ENCODE measurements at places on chromosomes 3 and 15.

- no peak for DNase-seq
These were observed 259.2 kb downstream of the C3orf38 start for GRCh38 chr3:88408935-88409334.

- no peak for DNase-seq
These were observed 273.7 kb downstream of the PDZRN3 start for GRCh38 chr3:73350996-73351395.

DNA sequence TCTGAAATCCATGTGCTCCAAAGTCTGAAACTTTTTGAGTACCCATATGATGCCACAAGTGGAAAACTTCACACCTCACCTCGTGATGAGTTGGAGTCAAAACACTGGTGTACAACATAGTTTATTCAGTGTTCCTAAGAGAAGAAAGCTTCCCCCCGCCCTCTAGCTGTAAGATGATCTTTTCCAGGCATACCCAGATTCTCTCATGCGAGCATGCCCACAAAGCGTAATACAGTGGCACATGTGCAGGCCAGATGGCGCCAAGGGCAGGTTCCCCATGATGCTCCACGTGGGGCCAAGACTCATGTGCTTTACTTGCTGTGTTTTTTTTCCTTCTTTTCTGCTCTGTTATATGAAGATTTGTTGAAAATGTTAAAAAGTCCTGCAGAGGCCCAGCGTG lies 104.9 kb upstream of the LRRFIP2 start:
- DNase-seq: no peak

DNA sequence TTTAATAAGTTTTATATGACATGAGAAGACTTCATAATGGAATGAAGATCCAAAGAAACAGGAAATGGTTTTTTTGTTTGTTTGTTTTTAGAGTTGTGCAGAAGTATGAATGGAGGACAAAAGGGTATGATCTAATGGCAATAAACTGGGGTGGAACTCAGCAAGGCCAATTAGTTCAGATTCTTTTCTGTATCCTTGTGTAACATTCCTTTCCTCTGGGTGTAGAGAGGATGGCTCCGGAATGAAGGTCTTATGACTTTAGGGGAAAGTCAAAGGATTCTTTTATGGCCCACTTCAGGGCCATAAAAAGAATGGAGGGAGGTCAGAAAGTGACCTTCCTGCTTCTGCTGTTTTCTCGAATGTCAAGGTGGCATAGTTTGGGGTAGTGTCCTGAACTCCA lies 152.6 kb downstream of the DPH6 start:
- no peak for DNase-seq

GRCh38 chr3:67389176-67389575 lies 265.2 kb downstream of the SUCLG2 start:
- DNase-seq: no peak

GRCh38 chr3:110069761-110070160 lies 732.4 kb upstream of the DPPA4 start:
- no peak for DNase-seq

DNA sequence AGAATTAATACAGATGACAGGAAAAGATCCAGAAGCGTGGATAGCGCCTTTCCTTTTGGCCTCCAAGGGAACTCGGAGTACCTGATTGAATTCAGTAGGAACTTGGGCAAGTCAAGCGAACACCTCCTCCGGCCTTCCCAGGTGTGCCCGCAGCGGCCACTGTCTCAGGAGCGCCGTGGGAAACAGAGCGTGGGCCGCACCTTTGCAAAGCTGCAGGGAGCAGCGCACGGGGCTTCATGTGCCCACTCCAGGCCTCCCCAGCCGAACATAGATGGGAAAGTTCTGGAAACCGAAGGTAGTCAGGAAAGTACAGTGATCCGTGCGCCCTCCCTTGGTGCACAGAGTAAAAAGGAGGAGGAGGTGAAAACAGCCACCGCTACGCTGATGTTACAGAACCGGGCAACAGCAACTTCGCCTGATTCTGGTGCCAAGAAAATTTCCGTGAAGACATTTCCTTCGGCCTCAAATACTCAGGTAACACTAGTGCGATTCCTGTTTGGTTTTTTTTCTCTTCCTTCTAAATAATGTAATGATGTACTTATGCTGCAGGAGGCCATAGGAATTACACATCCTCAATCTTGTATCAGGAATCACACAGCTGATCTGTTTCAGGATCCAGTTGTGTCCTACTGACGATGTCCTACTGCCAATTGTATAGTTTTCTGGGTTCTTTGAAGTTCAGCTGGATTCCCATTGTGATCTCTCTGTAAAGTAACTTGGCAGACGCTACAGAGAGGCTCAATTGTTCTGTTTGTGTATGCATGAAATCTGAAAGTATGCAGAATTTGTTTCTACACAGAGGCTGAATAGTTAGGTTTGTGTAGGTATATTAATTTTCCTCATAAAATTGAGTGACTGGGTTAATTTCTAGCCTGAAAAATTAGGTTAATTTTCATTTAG lies 63.1 kb downstream of the CGNL1 start:
- no peak for DNase-seq

- no peak for DNase-seq
These were observed 6.2 kb downstream of the HMG20A start for GRCh38 chr15:77426871-77427270.

DNA sequence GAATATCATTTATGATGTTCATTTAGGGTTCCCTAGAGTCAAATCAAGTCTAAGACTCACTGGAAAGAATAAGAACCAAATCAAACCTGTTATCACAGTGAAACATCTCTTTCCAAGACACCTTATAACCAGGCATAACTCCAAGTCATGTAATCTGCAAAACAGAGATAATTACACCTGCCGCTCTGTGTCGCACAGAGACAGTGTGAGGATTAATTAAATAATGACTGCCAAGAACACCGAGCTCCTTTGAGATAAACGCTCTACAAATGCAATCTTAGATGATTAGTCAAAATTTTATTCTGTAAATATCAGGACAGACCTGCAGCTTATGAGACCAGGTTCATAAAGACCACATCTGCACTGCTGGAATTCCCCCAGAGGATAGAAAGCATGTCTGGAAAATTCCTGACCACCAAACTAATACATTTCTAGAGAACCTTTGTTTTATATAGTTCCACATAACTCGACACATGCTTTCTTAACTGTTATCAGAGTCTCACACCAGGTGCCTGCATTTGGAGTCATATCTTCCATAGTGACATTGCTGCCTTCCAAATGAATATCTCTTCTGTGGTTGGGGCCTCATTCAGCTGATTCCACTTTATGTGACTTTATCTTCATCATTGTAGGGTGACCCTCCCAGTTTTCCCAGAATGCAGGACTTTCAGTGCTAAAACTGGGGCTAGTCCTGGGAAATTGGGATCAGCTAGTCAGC lies 252.8 kb downstream of the CD47 start:
- DNase-seq: no peak

GRCh38 chr3:162945626-162946025 lies 1449.0 kb downstream of the OTOL1 start:
- DNase-seq: no peak

DNA sequence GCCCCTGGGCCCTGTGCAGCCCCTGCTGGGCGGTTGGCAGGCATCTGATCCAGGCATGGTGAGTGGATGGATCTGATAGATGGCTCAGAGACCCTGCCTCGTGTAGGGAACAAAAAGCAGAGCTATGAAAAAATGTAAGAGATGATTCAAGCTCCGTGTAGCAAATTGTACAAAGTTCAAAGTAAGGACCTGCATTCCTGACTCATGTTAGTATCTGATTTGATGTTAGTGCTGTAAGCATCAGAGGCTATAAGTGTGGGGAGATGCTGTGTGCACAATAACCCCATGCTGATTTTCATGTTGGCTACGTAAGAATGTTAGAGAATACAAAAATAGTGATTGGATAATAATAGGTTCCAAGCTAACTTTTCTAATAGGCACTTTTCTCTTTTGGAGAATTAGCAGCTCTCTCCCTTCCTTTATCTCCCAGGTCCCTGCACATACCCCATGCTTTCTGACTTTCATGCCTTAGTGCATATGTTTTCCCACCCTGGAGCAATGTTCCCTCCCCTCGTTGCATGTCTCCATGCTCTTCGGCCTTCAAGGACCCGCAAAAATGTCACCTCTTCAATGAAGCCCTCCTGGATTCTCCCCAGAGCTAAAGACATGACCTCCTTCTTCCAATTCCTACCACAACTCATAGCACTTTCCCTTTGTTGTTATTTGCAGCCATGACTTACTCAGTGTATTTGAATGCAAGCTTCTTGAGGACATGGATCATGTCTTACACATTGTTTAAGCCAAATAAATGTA lies 1.6 kb downstream of the CCR9 start:
- DNase-seq: no peak

DNA sequence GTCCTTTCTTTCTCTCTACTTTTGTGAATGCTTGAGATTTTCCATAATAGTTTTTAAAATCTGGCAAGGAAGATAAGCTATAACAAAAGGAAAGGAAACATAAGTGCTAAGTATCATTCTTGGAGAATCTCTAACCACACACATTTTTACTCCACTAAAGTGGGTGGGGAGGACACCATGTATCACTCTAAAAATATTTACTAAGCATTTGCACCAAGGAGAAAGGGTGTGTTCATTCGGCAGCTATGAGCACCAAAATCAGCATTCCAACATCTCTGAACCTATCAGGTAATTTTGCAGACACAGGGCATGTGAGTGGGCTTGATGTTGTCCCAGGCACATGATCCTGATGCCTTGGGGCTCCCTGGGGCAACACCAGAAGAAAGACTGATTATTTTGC lies 5.5 kb downstream of the B4GALT4 start:
- no peak for DNase-seq

DNA sequence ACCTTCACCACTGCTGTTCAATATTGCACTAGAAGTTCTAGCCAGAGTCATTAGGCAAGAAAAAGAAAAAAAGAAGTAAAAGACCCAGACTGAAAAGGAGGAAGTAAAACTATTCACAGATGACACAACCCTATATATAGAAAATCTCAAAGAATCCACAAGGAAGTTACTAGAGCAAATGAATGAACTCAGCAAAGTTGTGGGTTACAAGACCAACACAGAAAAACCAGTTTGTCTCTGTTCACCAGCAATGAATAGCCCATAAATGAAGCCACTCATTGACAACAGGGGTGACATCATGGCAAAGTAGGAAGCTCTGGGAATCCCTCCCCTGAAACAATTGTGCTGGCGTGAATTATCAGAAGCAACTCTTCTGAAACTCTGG lies 4.6 kb downstream of the CFAP100 start:
- DNase-seq: no peak

- no peak for DNase-seq
These were observed 25.6 kb downstream of the DCUN1D1 start for GRCh38 chr3:182954553-182955235.

- DNase-seq: no peak
These were observed 7.4 kb downstream of the RRP9 start for GRCh38 chr3:51934139-51934850.

DNA sequence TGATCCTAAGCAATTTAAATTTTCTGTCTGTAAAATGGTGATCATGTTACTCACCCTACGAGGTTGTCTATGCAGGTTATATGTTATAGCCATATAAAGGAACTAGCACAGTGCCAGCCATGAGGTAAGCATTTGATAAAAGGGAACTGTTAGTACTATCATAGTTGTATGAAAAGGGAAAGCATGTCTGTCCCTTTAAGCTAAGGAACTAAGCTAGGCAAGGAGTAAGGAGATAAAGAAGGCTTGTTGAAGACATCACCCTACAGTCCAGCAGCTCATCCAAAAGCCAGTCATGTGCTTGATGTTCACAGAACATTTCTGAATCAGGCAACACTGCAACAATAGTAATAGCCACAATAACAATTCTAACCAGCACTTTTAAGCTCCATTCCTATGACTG lies 243.9 kb downstream of the ZBTB20 start:
- DNase-seq: no peak

DNA sequence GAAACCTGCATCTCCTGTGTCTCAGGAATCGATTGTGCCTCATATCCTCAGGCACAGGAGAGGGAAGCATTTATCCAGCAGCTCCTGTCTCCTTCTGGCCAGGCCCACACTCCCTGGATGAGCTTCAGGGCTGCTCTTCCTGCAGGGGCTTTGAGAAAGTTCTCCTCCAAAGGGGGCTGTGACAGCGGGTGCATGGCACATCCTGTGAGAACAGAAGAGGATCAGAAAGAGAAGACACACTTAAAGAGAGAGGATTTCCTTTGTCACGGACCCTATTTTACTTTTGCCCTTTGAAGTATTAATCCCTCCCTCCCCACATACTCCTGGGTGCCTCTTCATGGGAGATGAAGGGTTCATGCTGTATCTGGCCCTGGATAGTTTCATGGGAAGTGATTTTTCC lies 46.0 kb downstream of the MFSD1 start:
- DNase-seq: no peak

GRCh38 chr3:56622381-56622780 lies 60.7 kb downstream of the TASOR start:
- DNase-seq: peak; percentile 17

DNA sequence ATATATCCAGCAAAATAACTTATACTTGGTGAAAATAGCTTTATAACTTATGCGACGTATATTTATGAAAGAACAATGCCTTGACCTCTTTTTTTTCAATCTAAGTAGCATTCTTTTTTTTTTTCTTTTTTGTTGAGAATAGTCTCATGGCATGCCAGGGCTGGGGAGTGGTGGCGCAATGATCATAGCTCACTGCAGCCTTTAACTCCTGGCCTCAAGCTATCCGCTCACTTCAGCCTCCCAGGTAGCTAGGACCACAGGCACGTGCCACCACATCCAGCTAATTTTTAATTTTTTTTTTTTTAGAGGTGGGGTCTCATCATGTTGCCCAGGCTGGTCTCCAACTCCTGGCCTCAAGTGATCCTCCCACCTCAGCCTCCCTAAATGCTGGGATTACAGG lies 43.5 kb downstream of the RAB8B start:
- DNase-seq: no peak

GRCh38 chr3:127026036-127026435 lies 43.1 kb downstream of the PLXNA1 start:
- DNase-seq: no peak

GRCh38 chr15:80154336-80154735 lies 1.5 kb downstream of the FAH start:
- no peak for DNase-seq

DNA sequence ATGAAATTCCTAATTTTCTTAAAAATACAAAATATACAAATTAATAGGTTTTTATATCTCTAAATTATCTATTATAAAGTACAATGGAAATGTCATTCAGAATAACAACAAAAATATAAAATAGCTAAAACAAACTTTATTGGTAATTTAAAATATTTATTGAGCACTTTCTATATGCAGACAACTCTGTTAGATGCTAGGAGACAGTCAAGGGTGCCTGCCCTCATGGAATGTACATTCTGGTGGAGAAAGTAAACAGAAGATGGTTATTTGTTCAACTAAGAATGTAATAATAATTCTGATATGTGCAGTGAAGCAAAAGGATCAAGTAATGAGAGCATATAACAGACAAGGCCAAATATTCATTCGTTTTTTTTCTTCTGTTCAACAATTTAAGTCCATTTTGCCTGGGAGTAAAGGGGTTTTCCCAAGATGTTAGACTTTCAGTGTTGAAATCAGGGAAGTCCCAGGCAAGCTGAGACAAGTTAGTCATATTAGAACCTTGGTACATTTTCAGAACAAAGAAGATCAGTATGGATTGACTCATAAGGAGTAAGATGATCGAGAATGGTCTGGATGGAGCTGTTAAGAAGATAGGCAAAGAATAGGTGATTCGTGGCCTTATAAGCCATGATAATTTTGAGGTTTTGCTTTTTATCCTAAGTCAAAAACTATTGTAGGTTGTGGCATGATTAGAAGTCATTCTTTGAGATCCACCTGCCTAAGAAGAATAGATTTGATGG lies 150.2 kb upstream of the MLF1 start:
- DNase-seq: no peak

Measured in NCI-H774 (cell line).